Cardiac fibroblast (primary cell): ENCODE measurements at places on chromosomes 3 and 15.

DNA sequence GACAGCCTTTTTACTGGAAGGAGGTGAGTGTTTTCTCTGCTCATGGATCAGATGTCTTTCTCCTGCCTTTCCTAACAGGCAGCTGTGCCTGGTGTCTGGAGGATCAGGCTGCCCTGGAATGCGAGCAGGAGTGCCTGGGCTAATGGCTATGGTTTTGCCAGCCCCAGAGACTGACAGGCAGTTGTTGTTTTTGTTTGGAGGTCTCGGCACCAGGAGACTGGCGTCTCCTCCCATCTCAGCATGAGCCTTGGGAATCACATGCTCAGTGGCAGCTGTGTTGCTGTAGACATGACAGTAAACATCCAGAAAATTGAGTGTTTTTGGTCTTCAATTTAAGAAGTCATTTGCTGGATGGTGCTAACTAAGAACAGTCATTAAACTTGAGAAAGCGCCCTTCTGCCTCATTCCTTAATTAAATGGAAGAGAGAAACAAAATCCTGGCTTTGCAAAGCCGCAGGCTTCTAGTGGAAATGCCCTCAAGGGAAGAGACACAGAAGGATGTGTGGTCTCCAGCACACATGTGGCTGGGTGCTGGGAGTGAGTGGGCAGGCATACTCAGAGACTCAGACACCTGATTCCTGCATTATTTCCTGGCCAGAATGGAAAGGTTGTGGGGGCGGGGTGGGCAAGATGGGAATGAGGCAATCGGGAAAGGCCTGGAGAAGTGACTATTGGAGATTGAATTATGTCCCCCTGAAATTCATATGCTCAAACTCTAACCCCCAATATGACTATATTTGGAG is 97.0 kb upstream of the NMNAT3 start:
- peak; percentile 33 for DNase-seq

DNA sequence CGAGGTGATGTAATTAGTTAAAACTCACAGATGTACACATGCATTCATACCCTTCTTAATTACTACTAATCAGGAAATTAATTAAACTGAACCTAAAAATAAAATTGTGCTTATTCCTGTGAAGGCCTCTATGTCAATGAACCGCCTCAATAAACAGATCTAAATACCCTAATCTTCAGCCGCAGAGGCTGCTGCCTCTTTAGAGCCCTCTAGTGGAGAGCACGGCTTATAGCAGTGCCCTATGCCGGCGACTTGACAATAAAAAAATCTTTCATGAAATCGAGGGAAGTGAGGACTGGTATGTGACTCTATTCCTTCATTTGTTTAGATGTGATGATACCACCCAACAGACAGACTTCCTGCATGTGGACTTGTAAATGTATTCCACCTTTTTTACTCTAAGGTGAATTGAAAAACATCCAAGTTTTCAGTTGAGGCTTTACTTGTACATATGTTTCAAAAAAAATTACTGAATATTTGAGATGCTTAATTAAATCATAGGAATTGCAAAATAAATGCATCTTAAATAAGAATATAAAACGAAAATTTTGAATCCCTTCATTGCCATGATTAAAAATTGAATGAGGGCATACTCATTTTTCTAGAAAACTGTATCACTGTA is 8.3 kb upstream of the EPHA3 start:
- peak; percentile 78 for DNase-seq

- DNase-seq = no peak
Measured at GRCh38 chr3:127815641-127816605, 6.4 kb downstream of the MGLL start.

GRCh38 chr3:123448536-123449101 is at the start of gene ADCY5:
ADCY5 (minus strand) TSS chr3:123449090; CDS start chr3:123448545, 545 bp downstream.
- DNase-seq = no peak

DNA sequence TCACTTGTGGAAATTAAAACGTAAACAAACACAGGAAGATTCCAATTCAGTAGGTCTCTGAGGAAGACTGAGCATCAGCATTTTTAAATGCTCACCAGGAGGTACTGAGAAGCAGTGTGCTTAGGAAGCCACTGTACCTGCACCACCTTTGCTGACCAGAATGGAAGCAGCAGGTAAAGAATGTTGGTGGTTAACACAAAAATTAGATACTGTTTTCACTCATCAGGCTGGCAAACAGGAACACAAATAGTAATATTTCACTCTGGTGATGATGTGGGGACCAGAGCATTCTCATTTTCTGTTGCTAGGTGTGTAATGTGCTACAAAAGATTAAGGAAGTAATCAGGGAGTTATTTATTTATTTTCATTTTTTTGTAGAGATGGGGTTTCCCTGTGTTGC is 29.9 kb upstream of the GHSR start:
- DNase-seq = no peak

DNA sequence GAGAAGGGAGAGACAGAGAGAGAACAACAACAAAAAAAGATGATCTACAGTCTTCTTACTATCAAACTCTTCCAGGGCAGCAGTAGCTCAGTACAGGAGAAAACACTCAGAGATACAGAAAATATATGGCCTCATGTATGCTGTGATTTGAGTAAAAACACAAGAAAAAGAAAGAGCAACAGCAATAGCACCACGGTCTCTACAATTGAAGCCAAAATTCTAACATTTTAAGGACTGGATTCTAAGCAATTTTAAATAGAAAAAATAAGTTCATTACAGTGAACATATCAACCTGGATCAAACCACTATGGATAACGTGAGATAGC is 43.5 kb upstream of the ALCAM start:
- no peak for DNase-seq
